Pulmonary artery endothelial cell (primary cell): ENCODE measurements at places on chromosomes 6 and 20. TPM values are rescaled to one million over a fixed set of nuclear protein-coding genes. Genes with fewer than 3 reads are reported as not detected.

Gene TRAPPC3L
- total RNA-seq, result 0.04 and 0.07 TPM in 2 replicates

- DNase-seq, result peak; percentile 84
These were observed 235.1 kb upstream of the ZNF217 start for GRCh38 chr20:53828682-53829254.

- peak; percentile 65 for DNase-seq
These were observed 10.8 kb downstream of the BACH2 start for GRCh38 chr6:90285611-90286381.

DNA sequence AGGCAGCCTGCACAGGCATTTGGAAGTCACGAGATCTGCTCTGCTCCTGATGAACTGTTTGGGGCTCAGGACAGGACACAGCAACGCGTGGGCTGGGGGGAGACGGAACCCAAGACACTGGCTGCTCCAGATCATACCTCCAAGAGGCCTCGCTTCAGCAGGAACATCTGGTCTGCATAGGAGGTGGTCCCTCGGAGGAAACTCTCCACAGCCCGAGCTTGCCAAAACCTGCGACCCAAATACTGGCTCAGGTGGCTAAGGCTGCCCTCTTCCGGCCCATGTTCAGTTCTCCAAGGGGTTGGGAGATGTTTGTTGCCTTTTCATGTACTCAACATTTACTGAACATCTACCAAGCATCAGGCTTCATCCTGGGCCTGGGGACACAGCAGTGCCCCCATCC, 51.7 kb downstream of the MYH7B start:
- DNase-seq, result no peak

DNA sequence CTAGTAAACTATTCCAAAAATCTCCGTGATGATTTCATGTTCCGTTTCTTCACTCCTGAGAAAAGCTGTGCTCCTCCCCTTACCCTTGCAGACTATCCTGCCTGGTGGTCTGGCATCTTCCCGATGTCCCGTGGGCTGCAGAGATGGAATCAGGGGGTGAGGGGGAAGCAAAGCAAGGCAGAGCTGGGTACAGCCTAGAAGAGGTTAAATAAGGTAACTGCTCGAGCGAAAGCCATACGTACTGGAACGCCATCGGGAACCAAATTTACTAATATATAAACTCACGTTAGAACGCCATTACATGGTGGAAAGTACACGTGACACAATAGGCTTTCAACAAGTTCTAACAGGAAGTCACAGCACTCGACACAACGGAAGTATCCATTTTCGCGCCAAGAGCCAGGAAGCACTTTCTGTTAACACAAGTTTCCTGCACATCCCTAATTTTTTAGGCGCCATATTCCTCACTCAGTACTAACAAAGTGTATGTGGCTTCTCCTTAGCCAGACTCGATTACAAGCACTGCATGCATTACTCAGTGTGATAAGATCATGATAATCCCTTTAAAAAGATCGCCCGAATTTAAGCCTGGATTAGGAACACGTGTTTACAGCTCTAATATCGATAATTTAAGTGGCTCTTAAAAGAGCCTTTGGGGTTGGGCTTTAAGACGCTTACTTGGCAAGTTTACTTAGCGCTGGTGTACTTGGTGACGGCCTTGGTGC, 101.6 kb upstream of the PRSS16 start:
- peak; percentile 39 for DNase-seq

DNA sequence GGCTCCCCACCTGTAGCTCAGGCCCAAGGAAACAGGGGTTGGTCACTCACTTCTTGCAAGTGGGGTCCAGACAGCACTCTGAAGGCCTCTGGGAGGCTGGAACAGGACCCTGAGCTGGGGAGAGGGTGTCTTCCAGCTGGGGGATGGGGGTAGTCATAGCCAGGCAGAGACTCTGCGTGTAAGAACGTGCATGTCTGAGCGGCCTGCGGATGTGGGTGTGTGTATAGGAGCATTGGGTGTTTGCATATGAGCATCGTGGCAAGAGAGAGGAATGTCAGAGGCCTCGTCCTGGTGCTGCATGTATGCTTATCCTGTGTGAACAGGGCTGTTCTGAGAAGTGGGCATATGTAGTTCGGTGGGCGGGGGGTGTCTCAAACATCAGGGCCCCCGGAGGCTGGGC, 12.1 kb downstream of the BPIFB3 start:
- no peak for DNase-seq

- DNase-seq, result no peak
These were observed 14.3 kb upstream of the GOPC start for GRCh38 chr6:117616391-117617209.

DNA sequence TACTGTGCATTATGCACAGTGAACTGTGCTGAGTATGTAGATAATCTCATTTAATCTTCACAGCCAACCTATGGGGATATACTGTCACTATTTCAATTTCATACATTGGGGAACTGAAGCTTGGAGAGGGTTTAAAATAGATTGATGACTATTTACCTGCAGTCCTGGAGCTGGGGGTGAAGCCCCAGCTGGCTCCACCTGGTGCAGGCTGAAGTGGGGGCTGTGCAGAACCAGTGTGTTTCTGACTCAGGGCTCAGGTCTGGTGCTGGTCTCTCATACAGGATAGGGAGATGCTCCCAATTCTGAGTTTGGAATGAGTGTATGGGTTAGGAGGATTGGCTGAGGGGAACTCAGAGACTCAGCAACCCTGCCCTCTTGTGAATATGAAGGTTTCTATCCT, 176.1 kb upstream of the CEP162 start:
- DNase-seq, result no peak

GRCh38 chr6:128028183-128028582, 127.3 kb upstream of the THEMIS start:
- no peak for DNase-seq

DNA sequence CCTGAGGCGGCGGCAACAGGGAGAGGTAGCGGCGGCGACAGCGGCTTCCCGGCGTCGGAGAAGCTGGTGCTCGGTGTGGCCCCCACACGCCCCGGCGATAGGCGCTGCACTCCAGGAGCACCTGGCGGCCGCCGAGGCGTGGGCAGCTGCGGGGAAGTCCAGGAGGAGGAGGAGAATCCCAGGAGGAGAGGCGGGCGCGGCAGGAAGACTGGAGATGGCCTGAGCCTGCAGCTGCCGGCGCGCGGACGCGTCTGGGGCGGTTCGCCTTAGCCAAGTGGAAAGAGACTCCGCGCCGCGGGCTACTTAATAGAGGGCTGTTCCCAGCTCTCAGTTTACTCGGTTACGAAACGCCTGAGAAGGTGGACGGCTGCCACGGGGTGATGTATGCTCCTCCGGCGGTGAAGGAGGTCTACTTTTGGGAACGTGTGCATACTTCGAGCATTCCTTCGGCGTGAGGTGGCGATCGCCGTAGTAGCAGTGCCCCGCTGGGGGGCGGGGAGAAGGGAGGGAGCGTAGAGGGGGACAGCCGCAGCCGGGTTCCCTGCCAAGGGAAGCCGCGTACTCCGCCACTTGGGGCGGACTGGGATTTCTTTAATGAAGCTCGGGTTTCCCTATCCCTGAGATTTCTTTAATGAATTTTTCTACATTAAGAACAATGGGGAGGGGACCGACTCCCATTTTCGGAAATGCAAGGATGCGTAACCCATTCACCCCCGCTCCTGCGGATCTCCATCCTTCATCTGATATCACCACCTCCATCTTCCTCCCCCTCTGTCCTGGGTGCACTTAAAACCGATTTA, at the start of gene COL12A1:
Gene COL12A1 (minus strand): TSS at position 278 of the 800 bp plus-strand sequence. CDS start 3,261 bp downstream, outside the sequence.
- no peak for DNase-seq
